Lower leg skin (tissue), 4 donors: ENCODE measurements at places on chromosomes 2 and 18. TPM values are rescaled to one million over a fixed set of nuclear protein-coding genes. Genes with fewer than 3 reads are reported as not detected.

MYO5B gene
- total RNA-seq: 55.2 TPM

DNA sequence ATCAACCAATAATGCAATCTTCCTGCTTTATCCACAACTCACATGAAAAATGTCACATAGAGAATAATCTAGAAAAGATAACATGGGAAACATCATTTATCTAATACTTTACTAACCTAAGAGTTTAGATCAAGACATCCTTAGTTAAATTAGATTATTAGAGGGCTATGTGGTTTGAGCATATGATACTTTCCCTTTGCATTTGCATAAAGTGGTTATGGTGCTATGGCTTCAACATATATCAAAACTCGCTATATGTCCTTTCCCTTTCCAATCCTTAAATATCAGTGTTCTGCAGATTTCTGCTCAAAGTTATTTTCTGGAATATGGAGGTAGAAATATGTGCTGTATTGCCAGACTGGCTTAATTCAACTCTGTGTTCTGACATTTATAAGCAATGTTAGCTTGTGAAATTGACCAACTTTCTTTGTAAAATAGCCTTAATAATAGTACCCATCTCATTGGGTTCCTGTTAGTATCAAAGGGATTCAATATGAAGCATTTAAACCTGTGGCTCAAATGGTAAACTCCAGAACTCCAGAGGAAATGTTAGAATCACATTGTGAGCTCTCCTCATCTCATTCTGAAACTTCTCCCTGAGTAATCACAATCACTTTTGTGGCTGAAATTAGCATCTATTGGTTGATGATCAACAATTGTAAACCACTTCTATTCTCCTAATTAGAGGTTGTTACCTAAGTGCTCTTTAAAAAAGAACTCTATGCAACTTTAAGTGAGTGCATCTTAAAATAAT, 1089.9 kb upstream of the SLC39A10 start:
- DNase-seq: no peak

FAM237A gene
- total RNA-seq: not detected

DNA sequence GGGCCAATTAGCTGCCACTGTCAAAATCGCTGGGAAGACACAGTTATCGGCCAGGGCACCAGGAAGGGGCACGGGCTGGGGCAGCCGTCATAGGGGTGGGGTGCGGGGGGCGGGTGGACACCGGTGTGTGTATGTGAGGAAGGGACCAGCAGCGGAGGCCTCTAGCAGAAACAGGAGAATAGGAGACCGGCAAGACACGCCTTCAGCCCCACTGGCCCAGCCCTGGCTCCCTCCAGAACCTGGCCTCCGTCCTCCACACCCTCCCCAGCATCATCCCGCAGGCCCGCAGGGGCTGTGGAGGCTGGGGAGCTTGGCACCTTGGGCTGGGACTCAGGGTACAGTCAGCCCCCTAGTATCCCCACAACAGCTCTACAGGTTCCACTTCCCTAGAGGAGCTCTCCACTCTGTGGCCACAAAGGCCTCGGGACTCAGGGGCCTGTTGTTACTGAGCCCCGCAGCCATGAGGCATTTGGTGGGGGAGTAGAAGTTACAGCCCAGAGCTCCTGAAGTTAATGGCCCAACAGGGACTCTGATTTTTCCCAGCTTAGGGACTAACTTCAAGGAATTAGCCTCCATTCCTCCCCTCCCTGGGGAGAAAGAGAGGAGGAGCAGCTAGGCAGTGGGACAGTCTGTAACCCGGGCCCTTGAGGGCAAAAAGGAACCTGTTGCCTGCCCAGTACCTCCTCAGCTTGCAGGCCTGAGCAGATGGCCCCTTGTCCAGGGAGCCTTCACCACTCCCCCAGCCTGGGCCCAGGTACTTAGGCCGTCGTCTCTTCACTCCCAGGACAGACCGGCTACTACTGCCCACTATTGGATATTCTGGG, 19.9 kb downstream of the SH2D6 start:
- DNase-seq: no peak

DNA sequence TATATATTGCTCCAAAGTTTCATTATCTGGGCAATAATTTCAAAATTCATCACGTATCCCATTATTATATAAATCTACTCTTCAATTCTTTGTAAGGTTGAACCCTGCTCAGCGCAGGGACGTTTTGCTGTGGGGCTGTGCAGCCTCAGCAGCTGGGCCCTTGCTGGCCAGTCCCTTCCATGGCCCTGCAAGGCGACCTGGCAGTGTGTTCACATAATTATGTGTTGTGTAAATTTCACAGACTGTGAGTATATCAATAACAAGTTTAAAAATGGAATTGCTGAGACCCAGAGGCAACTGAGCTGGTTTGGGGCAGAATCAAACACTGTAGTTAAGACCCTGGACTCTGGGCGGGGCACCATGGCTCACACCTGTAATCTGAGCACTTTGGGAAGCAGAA, 16.1 kb upstream of the MAL start:
- no peak for DNase-seq

DNA sequence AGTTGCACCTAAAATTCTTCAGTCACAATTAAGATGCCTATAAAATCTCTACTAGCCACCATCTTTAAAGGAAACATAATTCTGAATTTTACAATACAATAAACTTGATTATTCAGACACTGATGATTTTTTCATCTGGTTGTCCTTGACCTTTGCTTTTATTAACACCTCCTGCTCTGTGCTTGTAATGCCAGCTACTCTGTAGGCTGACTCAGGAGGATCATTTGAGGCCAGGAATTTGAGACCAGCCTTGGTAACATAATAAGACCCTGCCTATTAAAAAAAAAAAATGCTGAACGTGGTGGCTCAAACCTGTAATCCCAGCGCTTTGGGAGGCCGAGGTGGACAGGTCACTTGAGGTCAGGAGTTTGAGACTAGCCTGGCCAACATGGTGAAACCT, 38.3 kb downstream of the HAT1 start:
- no peak for DNase-seq

NEB gene
- 6.1 TPM for total RNA-seq

GRCh38 chr2:233448220-233448559, 93.9 kb downstream of the DGKD start:
- no peak for DNase-seq

DNA sequence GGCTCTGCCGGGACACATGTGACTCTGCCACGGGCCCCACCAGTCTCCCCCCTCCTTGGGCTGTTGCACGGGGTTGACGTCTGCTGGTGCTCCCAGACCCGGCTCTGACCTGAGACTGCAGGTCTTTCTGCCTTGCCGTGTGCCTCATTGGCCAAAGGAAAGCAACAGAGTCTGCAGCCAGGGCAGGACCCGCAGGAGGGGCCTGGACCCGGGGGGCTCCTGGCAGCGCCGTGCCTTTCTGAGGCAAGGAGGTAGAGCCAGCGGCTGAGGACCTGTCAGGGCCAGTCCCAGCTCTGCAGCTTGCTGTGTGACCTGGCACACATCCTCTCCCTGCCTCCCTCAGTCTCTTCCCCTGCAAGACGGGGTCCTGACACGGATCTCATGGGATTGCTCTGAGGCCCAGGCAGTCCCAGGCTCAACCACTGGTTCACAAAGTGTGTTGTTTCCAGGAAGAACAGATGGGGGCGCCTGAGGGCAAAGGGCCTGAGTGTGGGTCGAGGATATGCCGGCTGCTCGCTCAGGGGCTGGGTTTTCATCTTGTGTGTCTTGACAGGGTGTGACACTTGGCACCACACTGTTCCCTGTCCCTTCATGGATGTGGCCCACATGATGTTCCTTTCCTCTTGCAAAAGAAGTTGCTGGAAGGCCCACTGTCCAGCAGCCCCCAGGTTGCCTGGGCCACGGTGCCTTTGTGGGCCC, 9.0 kb downstream of the CAPN10 start:
- DNase-seq: no peak

SPEG gene
- total RNA-seq: 3.3 TPM

ACMSD gene
- total RNA-seq: not detected

SNORC gene
- 14.4 TPM for total RNA-seq

DNA sequence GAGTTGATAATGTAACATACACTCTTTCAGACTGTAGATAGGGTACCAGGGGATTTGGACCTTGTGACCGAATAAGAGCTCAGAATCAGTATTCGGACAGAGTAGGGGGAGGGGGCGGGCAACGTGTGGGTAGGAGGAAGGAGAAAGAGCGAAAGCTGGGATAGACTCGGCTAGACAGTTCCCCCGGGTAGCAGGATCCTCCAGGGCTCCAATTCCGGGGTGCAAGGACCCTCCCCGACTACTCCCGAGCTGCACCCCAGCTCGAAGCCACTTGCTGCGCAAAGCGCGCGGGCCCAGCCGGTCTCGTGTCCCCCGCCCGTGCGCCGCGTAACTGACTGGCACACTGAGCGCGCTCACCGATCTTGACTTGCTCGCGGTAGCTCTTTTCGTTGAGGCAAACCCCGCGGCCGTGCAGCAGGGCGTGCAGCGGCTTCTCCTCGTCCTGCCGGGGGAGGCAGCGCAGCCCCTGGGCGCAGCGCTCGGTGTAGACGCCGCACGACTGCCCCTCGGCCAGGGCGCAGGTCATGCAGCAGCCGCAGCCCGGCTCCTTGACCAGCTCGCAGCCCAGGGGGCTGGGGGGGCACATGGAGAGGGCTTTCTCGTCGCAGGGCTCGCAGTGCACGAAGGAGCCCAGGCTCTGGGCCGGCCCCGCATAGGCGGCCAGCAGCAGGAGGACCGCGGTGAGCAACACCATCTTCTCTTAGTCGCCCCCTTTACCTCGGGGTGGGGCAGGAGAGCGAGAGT, 1.1 kb downstream of the IGFBP5 start:
- peak; percentile 49 for DNase-seq

GRCh38 chr2:105114551-105114950, 76.7 kb downstream of the MRPS9 start:
- no peak for DNase-seq

CYP26B1 gene
- total RNA-seq: 57.8 TPM

NOSTRIN gene
- total RNA-seq: 3.0 TPM

DNA sequence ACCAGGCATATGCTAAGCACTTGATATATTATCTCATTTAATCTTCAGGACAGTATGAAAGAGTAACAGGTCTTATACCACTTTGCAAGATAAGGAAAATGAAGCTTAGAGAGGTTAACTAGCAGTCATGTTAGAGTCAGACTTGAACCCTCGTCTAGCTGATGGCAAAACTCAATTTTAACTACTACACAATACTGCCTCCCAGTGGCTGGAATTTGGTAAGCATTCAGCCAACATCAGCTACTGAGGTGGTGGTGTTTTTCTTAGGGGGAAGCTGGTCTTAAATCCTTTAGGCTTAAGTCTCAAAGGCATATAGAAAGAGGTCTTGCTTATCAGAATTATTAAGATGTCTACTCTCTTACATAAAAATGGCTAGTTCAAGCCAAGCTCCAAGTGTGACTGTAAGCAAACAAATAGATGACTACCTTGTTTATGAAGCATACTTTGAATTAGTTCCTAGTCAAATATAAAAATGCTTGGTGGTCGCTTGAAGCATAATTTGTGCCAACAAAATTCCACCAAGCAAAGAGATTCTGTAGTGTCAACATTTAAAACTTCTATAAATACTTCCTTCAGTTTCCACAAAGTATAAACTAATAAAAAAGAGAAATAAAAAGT, 325.4 kb upstream of the FIGN start:
- DNase-seq: no peak

GRCh38 chr18:22082408-22082807, 87.0 kb upstream of the GATA6 start:
- DNase-seq: peak; percentile 70

DNA sequence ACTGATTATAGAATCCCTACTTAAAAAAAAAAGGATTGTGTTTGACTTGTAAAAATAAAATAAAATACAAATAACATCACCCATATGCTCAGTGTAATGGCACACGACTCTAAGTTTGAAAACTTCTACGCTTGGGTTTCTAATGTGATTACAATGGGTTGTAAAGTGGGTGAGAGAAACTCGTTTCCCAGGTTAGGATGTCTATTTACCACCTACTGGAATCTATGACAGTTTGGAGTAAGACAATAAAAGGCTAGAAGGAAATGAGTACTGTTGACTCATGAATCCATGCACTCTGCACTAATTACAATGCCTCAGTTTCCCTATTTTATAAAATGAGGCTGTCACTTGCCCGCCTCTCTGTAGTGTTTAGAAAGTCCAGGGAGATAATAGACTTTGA, 204.2 kb upstream of the FBXO11 start:
- no peak for DNase-seq

- DNase-seq: no peak
These were observed 32.0 kb upstream of the IL1RL1 start for GRCh38 chr2:102279391-102279735.

- DNase-seq: no peak
These were observed 70.2 kb upstream of the DOK6 start for GRCh38 chr18:69330385-69331005.

UGT1A5 gene
- total RNA-seq: not detected

- DNase-seq: no peak
These were observed 23.9 kb downstream of the SESTD1 start for GRCh38 chr2:179240481-179241451.

GRCh38 chr2:232479341-232480200, 8.1 kb downstream of the ECEL1 start:
- no peak for DNase-seq

DNA sequence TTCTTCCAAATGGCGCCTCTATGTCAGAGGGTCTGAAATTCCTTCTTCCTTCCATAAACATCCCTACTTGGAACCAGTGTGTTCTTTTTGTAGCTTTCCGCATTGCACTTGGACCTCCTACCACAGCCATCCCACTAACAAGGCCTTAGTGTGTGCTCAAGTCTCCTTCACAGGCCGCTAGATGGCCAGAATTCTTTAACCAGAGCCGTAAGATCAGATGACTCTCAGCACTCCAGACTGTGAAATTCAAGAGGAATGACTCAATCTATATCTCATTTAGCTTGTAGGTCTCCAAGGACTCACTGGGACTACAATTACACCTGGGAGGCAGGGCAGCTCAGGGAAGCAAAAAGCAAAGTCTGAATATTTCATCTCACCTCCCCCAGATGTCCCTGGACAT, 298.9 kb downstream of the EIPR1 start:
- DNase-seq: no peak

NPHP1 gene
- 2.1 TPM for total RNA-seq

PLGLB1 gene
- 0.75 TPM for total RNA-seq

GRCh38 chr2:144526831-144527230, 6.9 kb upstream of the ZEB2 start:
- DNase-seq: no peak

GRCh38 chr2:143949121-143949848, 570.6 kb downstream of the ZEB2 start:
- no peak for DNase-seq
